Inflammatory macrophage (primary cell): ENCODE measurements at places on chromosomes 2 and 18.

DNA sequence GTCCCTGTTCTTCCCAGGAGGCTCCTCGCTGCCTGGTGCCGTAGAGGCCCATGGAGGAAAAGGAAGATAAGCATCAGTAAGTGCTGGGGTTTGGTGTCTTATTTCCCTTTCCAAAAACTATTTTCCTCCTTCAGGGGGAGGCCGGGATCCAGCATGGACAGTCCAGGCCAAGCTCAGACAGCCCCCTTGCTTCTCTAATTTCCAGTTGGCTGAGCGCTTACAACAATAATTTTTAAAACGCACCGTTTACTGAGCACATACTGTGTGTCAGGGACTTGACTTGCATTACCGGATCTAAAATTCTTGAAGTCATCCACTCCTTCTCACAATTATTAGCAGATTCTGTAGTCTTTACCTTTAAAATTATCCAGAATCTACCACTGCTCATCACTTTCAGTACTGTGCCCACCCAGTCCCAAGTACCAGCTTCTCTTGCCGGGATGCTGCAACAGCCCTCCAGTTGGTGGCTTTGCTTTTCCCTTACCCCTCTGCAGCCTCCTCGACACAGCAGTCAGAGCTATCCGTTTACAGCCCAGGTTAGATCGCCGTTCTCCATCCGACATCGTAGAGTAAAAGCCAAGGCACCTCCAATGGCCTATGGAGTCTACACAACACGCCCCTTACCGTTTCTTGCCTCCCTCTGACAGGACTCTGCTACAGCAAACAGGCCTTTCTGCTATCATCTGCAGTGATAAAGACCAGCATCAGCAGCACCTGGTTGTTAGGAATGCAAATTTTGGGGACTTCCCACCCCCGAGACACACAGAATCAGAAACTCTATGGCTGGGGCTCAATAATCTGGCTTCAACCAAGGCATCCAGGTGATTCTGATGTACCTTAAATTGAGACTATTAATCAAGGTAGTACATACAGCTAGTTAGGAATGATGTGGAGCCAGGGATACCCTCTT, 75.2 kb upstream of the TSPYL6 start:
- DNase-seq = no peak

DNA sequence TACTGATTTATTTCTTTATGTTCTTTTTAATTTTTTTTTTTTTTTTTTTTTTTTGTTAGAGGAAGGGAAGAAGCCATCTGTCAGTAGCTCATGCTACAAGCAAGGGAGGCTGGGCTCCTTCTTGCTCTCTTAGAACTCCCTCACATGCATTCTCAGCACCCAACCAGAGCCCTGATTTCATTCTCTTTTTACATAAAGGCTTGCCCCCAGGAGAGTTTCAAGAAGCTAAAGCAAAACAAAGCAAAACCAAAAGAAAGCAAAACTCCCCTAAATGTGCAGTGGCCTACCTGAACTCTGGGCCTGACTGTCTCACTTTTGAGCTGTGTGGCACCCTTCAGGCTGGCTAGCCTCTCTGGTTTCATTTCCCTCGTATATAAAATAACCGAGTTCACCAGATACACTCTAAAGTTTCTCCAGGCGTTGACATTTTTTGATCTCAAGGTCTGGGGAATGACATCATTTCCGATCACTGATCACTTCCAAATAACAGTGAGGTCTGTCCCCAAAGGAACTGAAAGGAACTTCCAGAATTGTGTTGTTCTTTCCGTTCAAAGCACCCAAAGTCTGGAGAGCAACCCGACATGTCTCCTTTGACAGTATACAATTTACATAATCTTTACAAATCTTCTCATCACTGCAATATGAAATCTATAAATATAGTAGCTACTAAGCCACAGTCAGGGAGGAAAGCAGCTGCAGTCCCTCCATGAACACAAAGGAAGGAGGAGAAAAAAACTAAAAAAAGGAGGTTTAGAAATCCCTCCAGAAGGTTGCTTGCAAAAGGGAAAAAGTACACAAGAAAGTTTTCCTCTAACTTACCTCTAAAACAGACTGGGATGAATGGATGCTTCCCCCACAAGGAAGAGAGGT, 145.6 kb upstream of the NCK2 start:
- DNase-seq = no peak

- no peak for DNase-seq
Observed at GRCh38 chr2:58992062-58992706, 751.1 kb upstream of the FANCL start.

DNA sequence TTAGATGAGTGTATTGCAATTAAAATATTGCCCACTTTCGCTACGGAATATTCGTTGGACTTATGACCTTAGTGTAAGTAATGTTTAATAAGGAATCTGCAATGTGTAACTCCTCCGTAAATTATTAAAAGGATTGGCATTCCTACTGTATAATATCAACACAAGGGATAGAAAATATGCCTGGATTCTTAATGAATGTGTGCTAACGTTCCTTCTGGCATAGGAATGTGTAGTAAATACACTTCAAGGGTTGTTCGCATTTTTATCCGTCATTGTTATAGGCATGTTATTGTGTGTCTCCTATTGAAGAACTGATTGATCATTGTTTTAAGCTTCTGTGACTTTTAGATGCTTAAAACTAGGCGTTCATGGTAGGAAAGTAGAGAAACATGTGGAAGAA, 134.5 kb downstream of the NEDD4L start:
- DNase-seq = no peak

DNA sequence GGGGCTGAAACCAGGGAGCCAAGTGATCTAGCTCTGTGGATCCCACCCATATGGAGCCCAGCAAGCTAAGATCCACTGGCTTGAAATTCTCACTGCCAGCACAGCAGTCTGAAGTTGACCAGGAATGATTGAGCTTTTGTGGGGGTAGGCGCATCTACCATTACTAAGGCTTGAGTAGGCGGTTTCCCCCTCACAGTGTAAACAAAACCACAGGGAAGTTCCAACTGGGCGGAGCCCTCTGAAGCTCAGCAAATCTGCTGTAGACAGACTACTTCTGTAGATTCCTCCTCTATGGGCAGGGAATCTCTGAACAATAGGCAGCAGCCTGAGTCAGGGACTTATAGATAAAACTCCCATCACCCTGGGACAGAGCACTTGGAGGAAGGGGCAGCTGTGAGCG, 96.7 kb downstream of the CCDC148 start:
- peak; percentile 5 for DNase-seq

DNA sequence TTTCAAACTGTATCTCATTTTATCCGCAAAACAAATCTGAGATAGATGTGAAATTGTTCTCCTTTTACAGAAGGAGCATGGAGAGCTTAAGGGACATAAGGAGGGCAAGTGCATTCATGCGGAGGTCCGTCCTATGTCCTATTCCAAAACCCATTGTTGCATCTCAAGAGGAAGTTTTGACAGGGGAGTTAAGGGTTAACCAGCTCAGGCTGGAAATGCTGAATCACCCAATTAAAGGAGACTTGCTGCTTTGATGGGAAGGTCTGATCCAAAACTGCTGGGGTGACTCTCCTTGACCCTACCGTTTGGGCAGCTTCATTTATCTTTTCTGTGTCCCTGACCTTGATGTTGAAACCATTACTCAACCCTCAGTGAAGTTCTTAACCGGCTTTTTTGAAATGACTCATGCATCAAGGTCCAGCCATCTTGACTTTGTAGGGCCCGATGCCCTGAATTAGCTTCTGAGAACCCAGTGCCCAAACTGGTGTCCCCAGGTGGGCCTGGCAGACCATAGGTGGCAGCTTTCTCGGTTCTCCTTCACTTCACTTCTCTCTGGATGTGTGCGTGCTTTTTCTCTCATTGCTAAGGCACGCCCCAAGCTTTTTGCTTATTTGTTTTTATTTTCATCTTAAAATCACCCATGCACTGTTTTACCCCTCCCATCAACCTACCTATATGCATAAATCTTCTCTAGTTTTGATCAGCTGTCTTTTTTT, 15.9 kb upstream of the TXNDC2 start:
- peak; percentile 63 for DNase-seq

- no peak for DNase-seq
Observed at GRCh38 chr18:50870138-50870845, 8.6 kb upstream of the ME2 start.

DNA sequence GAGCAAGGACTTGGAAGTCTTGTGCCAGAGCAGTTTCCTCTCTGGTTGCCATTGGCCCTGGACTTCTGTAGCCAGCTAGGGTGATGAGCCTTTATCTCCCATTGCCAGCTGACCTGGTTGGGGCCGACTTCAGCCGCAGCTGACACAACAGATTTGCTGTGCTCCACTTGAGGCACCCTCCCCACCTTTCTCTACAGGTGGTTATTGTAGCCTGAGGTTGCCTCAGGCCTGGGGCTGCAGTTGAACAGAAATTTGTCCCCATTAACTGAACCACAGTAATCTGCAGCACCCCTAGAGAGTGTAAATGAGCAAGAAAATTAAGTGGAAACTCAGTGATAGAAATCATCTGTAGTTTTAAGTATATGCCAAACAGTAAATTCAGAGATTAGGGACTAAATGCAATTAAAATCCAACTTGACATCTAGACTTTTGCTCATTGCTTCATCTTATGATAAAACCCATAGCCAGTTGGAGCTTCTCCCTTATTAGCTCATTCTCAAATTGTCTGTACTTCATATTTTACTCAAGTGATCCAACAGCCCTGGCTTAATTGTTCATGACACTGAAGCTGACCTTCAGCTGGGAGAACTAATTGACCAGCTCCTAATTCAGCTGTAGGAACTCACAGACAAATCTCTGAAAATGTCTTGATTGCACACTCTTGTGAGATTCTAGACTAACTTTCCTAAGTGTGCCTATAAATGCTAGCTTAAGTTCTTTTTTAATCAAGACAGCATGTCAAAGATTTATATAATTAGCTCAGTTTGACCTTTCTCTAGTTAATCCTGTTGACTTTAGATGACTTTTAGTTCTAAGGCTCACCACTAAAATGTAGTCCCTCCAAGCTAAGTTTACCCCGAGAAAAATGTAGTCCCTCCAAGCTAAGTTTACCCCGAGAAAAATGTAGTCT, 48.9 kb downstream of the COPS8 start:
- no peak for DNase-seq

DNA sequence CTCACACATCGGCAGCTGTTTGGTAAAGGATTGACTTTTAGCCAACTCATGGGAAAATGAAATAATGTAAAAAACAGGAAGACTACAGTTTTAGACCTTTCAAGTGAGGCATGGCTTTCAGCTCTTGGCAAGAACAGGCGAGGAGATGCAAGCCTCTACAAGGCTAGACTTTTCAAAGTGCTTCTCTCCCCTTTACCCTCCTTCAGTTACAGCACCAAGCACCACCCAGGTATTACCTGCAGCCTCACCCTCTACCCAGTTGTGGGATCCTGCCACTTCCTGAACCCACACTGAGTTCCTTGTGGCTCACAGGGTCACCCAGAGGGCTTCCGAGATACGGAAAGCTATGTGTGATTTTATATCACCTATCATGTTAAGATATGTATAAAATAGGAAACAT, 14.7 kb downstream of the UGT1A10 start:
- no peak for DNase-seq

- no peak for DNase-seq
Observed at GRCh38 chr18:10893196-10893595, 256.2 kb downstream of the PIEZO2 start.

GRCh38 chr2:54941248-54941984, 108.8 kb downstream of the RTN4 start:
- no peak for DNase-seq

DNA sequence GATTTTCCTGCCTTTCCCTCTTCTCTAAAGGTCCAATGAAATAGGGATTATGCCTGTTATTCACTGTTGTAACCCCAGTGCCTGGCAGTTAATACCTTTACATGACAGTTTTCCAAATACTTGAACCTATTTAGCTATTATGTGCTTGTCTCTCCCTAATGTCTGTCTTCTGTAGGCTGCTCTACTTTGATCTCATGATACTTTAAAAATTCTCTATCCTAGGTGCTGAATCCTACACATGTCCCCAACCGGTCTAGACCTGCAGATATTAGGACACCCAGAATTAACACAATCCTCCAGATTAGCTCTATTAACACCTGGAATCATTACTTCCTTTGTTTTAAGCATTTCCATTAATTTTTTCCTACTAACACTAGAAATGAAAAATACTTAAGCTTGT, 7.3 kb downstream of the CEBPZ start:
- DNase-seq = no peak

DNA sequence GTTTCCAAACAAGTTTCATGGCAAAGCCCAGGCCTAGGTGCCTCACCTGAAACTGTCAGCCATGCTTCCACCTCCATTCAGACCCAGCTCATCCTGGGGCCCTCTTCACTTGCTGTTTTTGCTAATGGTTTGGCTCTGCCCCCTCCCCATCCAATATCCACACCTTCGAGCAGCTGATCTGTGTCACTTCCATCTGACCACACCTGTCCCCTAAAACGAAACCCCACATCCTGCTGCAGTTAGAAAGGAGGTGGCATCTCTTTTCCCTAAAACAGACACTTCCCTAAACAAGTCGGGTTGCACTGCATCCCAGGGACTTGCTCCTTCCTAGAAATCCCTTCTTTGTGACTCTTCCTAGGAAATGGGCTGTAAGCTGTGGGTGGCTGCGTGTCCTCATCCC, 748.7 kb upstream of the SALL3 start:
- DNase-seq = no peak

GRCh38 chr2:240596491-240596931, 10.0 kb downstream of the CAPN10 start:
- DNase-seq = no peak

DNA sequence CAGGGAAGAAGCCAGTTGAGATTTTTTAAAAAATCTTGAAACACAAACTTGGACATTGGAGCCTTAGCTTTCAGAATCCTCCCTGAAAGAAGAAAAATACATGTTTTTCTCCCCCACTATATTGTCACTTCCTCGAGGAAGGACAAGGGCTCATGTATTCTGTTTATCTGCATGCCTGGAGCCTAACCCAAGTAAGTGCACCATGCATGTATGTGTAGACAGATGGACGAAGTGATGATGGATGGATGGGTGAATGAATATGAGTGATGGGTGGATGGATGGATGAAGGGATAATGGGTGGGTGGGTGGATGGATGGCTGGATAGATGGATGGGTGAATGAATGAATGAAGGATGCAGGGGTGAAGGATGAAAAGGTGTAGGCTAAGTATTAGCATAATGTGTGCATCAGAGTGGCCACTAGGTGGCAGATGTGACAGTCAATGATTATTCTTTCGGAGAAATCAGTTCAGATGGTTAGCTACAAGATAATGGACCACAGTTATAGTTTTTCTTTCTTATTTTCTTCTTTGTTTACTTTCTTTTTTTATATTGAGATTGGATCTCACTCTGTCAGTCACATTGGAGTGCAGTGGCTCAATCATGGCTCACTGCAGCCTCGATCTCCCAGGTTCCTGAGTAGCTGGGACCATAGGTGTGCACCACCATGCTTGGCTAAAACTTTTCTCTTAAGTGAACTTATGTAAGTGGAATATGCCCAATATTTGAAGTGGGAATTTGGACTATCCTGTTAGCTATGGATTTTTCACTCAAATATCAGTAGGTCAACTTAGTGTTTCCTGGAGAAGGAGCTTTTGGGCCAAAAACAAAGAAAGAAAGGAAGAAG, 18.5 kb upstream of the CCDC93 start:
- DNase-seq = peak; percentile 54

- DNase-seq = no peak
Observed at GRCh38 chr18:44568986-44569385, 111.7 kb upstream of the SETBP1 start.
